ENCODE measurements at places on chromosomes 4 and X. TPM values are rescaled to one million over a fixed set of nuclear protein-coding genes. Genes with fewer than 3 reads are reported as not detected.
A peak's percentile ranks its signal among the peaks of the same experiment; 100 is the strongest.

Gene CD38
- total RNA-seq, result 3.1 TPM

Gene HEPH
- total RNA-seq, result 0.64 TPM

Gene ZIC3
- total RNA-seq, result not detected

Gene ARL13A
- total RNA-seq, result not detected

Gene SYN1
- 7.0 TPM for total RNA-seq

GRCh38 chr4:153553819-153554170 lies 87.6 kb downstream of the TMEM131L start:
- H3K4me1 ChIP-seq, result peaks cover 47% of the 10 kb centered on the region
- DNase-seq, result no peak
- H3K27ac ChIP-seq, result peak overlapping the region; percentile 95
- H3K27me3 ChIP-seq, result no peaks in the 10 kb centered on the region

- no peaks in the 10 kb centered on the region for H3K4me1 ChIP-seq
- no peak for DNase-seq
- H3K27me3 ChIP-seq, result no peaks in the 10 kb centered on the region
Observed at GRCh38 chrX:3312109-3312508, 34.3 kb downstream of the MXRA5 start.

DNA sequence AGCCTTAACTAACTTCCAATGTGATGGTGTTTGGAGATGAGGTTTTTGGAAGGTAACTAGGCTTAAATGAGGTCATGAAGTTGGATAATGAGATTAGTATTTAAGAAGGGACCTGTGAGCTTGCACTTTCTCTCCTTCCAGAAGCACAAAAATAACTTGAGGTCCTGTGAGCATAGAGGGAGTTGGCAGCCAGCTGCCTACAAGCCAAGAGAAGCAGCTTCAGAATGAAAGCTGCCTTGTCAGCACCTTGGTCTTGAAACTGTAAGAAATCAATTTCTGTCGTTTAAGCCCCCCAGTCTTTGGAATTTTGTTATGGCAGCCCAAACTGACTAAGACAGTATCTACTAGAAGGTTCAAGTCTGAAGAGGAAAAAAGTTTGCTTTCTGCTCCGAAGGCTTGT lies 280.2 kb upstream of the GALNTL6 start:
- DNase-seq, result no peak
- no peaks in the 10 kb centered on the region for H3K27me3 ChIP-seq
- H3K27ac ChIP-seq, result no peak overlapping the region
- no peak overlapping the region for H3K4me3 ChIP-seq

DNA sequence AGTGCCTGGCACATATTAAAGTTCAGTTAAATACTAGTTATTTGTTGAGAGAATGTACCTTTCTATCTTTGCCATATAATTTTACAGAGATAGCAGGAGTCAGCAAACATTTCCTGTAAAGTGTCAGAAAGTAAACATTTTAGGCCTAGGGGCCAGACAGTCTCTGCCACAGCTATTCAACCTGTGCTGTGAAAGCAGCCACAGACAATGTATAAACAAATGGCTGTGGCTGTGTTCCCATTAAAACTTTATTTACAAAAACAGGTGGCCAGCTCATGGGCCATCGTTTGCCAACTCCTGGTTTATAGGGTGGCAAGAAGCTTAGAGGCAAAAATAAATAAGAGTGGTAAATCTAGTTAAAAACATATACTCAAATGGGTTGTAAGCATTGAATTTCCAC lies 34.0 kb upstream of the BRS3 start:
- H3K36me3 ChIP-seq, result no peaks in the 10 kb centered on the region
- DNase-seq, result no peak
- H3K4me3 ChIP-seq, result no peak overlapping the region
- peaks cover 5% of the 10 kb centered on the region for H3K27me3 ChIP-seq

DNA sequence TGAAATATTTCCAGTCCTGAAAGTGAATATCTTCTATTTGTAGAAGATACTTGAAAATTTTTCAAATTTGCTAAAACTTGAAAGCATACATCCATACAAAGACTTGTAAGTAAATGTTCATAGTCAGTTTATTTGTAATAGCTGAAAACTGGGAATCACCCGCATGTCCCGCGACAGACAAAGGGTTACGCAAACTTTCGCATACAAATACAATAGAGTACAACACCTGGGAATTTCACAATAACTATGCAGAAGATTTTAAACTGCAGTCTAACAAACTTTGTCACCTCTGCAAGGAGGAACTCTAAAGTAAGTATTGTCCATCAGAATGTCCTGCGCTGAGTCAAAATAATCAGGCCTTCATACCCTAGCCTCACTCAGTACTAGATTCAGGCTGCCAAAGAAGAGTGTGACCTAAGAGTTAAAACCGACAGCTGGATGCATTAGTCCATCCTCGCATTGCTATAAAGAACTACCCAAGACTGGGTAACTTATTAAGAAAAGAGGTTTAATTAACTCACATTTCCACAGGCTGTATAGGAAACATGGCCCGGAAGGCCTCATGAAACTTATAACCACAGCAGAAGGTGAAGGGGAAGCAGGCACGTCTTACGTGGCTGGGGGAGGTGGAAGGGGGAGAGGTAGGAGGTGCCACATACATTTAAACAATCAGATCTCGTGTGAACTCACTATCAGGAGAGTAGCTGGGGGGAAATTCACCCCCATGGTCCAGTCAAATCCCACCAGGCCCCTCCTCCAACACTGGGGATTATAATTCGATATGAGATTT lies 60.4 kb downstream of the MMRN1 start:
- no peaks in the 10 kb centered on the region for H3K4me1 ChIP-seq
- DNase-seq, result no peak
- H3K27me3 ChIP-seq, result no peaks in the 10 kb centered on the region

DNA sequence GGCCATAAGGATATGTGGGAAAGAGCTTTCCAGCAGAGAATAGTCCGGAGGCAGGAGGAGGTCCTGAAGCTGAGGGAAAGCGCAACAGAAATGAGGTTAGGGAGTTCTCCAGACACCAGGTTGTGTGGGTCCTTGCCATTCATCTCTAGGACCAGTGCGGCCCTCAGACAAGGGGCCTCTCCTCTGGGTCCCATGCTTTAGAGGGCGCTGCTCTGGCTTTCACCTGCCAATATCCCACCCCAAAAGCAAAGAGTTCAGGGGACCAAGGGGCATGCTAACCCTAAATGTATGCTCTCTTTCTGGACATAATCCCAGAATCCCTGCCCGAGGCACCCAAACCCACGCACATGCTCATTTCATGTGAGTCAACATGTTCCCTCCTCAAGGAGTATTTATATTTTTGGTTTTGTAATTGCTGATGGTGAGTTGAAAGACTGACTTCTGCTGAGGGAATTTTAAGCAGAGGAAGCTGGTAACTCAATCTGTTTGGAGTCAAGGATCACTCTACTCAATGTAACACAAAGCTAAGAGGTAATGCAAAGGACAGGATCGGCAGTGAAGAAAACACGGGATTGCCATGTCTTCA lies 14.8 kb downstream of the RPL34 start:
- H3K36me3 ChIP-seq, result peaks cover 12% of the 10 kb centered on the region
- H3K4me3 ChIP-seq, result no peak overlapping the region
- no peaks in the 10 kb centered on the region for H3K27me3 ChIP-seq
- H3K4me1 ChIP-seq, result no peaks in the 10 kb centered on the region

DNA sequence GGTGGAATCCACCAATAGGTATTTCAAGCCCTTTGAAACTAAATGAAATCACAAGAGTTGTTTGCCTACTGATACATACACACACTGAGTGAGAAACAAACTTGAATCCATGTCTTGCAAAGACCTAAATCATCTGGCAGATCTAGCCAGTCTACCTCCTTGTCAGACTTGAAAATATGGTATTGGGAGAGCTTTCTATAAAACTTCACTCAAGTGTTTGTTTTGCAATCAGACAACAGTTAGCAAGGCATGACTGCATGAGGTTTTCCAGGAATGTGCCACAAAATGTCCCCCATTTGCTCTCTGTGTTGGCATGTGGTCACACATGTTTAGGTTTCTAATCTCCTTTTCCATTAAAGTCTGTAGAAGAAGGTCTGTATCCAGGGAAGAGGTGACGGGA lies 52.4 kb downstream of the MAP3K15 start:
- no peak overlapping the region for H3K4me3 ChIP-seq
- H3K36me3 ChIP-seq, result no peaks in the 10 kb centered on the region
- no peaks in the 10 kb centered on the region for H3K27me3 ChIP-seq
- H3K27ac ChIP-seq, result no peak overlapping the region
- H3K4me1 ChIP-seq, result no peaks in the 10 kb centered on the region

GRCh38 chrX:30283456-30284200 lies 25.6 kb downstream of the NR0B1 start:
- H3K27me3 ChIP-seq, result no peaks in the 10 kb centered on the region
- no peaks in the 10 kb centered on the region for H3K36me3 ChIP-seq
- no peak overlapping the region for H3K27ac ChIP-seq
- H3K4me1 ChIP-seq, result no peaks in the 10 kb centered on the region

DNA sequence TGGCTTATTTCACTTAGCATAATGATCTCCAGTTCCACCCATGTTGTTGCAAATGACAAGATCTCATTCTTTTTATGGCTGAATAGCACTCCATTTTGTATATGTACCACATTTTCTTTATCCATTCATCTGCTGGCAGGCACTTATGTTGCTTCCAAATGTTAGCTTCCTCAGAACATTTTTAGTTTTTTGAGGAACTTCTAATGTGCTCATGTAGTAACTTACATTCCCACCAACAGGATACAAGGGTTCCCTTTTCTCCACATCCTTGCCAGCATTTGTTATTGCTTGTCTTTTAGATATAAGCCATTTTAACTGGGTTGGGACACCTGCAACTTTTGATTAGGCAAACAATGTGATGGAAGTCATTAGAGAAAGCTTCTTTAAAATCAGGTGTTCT lies 454.2 kb downstream of the NLGN4X start:
- H3K4me3 ChIP-seq, result no peak overlapping the region
- H3K4me1 ChIP-seq, result no peaks in the 10 kb centered on the region
- no peak overlapping the region for H3K27ac ChIP-seq

- no peaks in the 10 kb centered on the region for H3K4me1 ChIP-seq
- DNase-seq, result no peak
- H3K27ac ChIP-seq, result no peak overlapping the region
- peaks cover 13% of the 10 kb centered on the region for H3K27me3 ChIP-seq
Observed at GRCh38 chrX:39311646-39312045, 510.4 kb downstream of the MID1IP1 start.

- no peak overlapping the region for H3K4me3 ChIP-seq
- H3K27ac ChIP-seq, result no peak overlapping the region
- H3K27me3 ChIP-seq, result no peaks in the 10 kb centered on the region
- DNase-seq, result no peak
Observed at GRCh38 chr4:8410066-8410625, 30.4 kb downstream of the ACOX3 start.

GRCh38 chr4:142396279-142396678 lies 449.8 kb downstream of the INPP4B start:
- H3K27me3 ChIP-seq, result no peaks in the 10 kb centered on the region
- H3K4me1 ChIP-seq, result no peaks in the 10 kb centered on the region
- no peak overlapping the region for H3K27ac ChIP-seq

Measured in psoas muscle (tissue), 8 donors.